ENCODE measurements at places on chromosomes 5 and 9. TPM values are rescaled to one million over a fixed set of nuclear protein-coding genes. Genes with fewer than 3 reads are reported as not detected.

DNA sequence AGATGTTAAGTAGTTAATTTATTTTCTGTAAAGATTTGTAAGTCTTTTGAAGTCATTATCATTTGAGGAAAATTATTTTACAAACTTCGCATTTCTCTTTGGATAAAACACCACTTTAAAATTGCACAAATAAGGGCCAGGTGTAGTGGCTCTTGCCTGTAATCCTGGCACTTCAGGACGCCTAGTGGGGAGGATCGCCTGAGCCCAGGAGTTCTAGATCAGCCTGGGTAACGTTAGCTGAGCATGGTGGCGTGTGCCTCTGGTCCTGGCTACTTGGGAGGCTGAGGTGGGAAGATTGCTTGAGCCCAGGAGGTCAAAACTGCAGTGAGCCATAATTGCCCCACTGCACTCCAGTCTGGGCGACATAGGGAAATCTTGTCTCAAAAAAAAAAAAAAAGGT is 185.5 kb downstream of the KDM4C start:
- DNase-seq, result no peak

DNA sequence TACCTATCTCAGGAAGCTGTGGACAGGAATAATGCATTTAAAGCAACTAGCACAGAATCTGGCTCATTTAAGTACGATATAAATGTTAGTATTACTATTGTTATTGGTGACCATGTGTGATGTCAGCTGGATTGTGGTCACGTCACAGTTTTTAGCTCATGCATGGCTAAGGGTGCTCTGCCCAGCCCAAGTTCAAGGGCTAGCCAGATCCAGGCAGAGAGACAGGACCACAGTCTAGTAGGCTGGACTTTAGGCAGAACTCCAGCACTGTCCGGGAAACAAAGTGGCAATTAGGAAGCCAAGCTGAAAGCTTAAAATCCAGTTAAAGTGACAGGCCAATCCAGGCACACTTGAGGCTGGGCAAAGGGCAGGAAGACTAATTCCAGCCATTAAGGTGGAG is 273.6 kb downstream of the ADAMTSL1 start:
- no peak for DNase-seq

The PCDHB5 gene
- 0.10 TPM for polyA plus RNA-seq

GRCh38 chr5:52796516-52797103 is 8.9 kb downstream of the ITGA1 start:
- DNase-seq, result no peak

Measured in SK-N-SH (cell line).